Urinary bladder (tissue), 4 donors: ENCODE measurements at places on chromosomes 1 and 21. TPM values are rescaled to one million over a fixed set of nuclear protein-coding genes. Genes with fewer than 3 reads are reported as not detected.

DNA sequence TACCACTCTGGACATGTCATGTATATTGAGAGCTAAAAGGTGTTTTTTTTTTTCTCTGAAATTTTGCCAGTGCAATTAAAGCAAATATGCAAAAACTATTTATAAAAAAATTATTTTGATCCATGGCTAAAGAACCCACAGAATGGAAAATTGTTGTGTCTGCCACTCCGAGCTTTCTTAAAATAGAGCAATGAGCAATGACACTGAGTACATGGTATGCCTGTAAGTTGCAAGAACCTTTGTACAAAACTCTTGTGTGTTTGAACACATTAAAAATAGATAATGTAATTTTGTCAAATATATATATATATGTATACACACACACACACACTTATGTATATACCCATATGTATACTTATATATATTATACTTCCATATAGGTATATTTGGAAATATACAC, 1530.9 kb upstream of the B3GALT2 start:
- no peak for DNase-seq

DNA sequence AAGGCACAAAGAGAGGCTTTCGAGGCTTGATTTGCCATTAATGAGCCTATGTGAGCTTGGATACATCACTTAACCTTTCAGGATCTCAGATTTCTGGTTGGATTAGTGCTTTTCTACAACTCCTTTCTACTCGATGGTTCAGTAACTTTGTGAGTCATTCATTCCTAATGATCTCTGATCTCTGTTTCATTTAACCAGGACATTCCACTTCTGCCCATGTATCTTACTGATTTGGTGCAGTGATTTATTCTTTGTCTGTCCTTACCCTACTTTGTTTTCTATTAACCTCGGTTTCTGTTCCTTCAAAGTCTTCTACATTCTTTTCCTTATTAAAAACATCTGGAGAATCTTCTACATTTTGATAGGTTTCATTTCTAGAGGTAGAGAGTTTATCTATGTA, 94.6 kb upstream of the ZBTB18 start:
- DNase-seq = no peak

DNA sequence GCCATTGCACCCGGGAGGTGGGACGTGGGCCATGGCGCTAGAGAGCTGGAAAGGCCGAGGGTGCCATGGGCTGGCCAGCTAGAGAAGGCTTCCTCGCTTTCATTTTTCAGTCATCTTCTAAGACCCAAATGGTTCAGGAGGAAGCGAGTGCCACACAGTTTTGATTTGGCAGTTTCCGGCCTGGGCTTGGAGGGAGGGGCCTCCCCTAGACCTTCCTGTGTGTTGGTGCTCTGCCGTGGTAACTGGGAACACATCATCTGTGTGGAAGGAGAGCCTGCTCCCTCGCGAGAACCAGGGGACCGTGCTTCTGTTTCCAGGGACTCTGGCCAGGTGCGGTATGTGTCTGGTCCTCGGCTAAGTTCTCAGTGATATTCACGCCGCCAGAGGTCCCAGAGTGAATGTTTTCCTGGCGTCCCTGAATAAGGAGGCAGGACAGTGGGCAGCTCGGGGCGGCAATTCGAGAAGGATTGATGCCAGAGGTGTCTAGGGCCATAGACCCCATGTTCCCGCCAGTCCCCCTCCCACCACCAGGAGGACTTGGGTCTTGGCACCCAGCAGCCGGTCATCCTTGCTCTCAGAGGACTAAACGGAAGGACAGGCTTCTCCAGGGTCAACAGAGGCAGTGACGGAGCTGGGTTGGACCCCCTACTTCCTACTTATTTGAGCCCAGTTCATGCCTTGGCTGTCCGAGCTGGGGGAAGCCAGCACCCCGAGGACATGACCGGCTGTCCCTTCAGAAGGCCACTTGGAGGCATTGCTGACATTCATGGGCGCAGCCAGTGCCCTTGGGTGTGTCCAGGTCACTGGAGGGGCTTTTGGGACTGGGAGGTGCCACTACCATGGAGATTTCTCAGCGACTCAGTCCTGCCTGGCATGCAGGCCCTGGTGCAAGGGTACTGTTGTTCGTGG, 2.7 kb upstream of the NPHP4 start:
- no peak for DNase-seq

- no peak for DNase-seq
Observed at GRCh38 chr1:202765721-202766120, 42.5 kb downstream of the KDM5B start.

- DNase-seq = no peak
Observed at GRCh38 chr1:3024019-3024418, 2.8 kb downstream of the ACTRT2 start.

LAMB3 gene
- 13.3 TPM for polyA plus RNA-seq
